HFFc6 (cell line): ENCODE measurements at places on chromosomes 6 and 20.

- DNase-seq, result no peak
Measured at GRCh38 chr6:140747114-140747513, 1372.7 kb upstream of the CITED2 start.

DNA sequence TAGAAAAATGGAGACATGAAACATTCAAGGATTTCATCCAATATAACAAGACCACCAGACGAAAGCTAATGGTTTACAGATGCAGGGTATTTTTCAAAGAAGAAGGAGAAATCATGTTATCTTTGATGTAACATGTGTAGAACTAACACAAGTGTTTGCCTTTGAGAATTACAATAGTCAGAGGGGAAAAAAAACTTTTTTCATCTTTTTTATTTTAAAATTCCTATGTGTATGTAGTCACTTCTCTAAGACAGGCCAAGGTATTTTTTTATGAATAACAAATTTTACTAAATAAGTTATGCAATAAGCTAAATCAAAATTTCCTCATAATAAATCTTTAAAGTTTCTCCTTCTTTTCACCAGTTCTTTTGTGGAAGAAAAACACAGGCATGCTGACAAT lies 161.4 kb downstream of the PDE7B start:
- DNase-seq, result no peak

- DNase-seq, result no peak
Measured at GRCh38 chr6:55469951-55470366, 109.0 kb downstream of the HMGCLL1 start.

DNA sequence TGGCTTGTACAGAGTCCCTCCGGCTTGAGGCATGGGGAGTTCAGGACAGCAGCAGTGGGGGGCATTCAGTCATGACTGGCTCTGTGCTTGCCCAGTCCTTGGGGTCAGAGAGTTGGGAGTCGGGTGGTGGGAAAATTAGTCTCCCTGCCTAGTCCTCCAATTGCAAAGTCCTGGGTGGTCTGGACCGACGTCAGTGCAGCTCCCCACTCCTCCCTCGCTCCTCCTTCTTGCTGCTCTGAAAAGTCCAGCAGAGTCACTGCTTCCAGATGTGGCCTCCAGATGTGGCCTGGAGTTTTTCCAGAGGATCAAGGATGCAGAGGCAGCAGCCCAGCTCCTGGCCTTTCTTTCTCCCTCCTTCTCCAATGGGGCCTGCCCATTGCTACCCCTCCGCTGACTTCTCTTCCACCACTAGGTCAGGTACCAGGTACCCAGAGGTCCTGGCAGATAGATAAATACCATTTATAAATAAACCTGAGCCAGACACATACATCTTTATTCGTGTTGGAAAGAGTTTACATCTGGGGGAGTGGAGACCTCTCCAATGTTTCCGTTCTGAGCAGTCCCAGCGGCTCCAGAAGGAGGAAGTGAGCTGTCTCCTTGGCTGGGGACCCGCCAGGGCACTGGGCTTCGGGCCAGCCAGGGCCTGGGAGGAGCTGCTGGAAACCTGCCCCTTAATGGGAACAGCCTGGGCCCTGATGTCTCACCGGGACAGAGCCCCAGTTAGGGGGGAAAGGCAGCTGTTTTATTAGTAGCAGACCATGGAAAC lies 49.0 kb upstream of the RNF24 start:
- peak; percentile 90 for DNase-seq

DNA sequence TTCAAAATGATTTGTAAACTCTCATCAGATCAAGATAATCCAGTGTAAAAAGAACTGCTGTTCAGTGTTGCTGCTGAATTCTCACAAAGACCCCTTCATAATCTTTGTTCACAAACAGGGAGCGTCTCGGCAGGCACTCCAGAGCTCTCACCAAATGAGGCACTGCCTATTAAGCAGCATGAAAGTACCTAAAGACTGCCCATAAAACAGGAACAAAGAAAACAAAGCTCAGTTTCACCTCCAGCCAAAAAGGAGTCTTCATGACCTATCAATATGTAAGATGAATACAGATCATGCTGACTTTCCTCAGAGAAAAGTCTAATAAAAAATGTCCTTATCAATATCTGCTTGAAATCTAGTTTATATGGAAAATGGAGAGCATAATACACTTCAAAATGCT lies 41.8 kb downstream of the GPR63 start:
- DNase-seq, result no peak

- DNase-seq, result no peak
Measured at GRCh38 chr20:20802328-20802727, 89.9 kb upstream of the RALGAPA2 start.

DNA sequence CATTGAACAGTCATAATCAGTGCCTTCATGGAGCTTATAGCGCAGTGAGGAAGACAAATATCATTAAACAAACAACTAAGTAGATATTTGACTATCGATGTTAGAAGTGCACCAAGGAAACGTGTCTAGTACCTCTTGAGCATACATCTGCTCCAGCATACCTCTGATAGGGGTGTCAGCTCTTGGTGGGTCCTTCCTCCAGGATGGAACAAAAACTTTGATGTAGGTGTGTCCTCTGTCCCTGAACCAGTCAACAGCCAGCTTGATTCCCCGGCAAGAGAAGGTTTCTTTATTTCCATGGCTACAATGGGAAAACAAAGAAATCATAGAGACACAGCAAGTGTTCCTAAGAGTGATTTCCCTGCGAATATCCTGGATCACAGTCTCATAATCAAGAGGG lies 23.1 kb downstream of the ZC3H12D start:
- no peak for DNase-seq

DNA sequence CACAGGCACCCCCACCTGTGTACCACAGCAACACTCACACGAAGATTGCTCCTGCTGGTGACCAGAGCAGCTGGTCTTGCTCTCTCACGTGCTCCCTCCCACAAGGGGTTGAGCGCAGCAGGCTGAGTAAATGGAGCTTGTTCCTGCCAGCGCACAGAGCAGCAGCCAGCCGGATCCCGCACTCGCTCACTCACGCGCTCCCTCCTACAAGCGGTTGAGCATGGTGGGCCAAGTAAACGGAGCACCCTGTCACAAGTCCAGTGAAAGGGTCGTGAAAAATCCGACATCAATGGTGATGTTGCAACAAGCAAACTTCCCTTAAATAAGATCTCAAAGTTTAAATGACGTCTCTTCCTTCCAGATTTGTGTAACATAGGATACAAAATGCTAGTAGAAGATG lies 313.7 kb downstream of the FOXC1 start:
- DNase-seq, result no peak

DNA sequence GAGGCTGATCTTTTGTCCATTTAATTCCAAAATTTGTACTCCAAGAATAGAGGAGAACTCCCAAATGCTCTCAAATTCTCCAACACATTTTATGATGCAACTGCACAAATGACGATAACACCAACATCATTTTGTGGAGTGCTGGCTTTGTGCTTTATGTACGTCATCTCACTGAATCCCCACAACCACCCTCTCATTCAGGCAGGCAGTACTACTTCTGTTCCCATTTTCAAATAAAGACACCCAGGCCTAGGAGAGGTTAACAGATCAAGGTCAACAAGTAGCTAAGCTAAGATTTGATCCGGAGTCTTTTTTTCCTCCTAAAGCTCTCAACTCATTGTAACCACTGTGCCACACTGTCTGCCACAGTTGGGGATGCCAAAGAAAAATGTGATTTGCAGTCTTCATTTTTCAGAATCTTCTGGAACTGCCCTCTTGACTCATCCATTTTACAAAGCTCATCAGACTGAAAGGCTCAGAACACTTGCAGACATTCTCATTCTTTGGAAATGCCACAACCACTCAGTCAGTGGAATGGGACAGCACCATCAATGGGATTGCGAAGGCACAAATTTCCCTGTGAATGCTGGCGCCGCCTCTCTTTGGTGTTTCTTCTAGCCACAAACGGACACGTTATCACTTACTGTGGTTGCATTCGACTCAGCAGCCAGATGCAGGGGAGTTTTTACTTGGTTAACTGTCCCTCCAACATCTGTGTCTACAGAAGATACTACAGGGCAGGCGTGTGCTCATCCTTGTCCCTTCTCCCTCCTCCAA lies 184.4 kb downstream of the GJA10 start:
- DNase-seq, result no peak

DNA sequence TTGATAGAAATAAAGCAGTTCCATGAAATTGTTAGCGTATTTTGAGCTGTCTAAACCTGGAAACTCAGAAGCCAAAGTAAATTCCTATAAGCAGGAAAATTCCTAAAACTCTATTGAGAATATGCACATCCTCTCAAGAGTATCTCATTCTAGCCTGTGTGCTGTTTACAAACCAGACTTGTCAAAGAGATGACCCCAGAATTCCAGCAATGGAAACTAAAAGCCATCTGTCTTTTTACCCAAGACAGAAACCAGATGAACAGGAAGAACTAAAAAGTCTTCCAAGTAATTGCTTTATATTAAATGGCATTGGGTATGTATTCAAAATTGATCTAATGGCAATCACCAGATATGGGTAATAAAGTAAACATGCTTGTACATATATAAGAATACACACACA lies 92.6 kb downstream of the COL19A1 start:
- DNase-seq, result no peak

DNA sequence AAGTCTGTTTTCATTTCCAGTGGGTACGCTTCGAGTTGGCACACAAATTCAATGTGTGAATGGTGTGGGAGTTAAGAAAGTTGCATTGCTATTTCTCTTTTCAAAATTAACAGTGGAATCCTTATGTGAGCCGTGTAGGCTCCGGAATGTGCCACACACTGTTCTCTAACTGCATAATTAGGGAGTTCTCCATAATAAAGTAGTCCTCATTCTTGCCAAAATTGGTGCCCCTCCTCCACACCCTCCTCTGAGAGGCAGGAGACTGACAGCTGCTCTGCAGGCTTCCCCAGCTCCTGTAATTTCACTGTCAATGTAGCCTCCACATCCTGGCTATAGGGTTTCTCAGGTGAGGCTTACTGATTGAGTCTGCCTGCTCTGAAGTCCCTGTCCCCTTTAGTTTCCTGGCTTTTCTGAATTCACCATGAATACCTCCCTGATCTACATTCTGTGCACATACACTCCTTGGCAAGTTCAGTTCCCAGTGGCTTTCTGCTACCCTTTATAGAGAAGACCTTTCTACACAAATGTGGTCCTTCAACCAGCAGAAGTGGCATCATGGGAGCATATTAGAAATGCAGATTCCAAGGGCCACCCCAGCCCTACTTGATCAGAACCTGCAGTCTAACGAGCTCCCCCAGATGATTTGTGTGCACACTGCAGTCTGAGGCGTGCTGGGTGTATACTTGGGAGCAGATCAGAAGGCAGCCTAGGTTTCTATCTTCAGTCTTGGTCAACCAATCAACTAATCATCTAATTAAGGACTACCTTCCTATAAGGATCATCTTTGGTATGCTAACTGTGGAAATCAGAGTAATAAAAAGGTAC lies 19.9 kb upstream of the CCN6 start:
- no peak for DNase-seq
